ENCODE measurements at places on chromosomes 6 and 20. TPM values are rescaled to one million over a fixed set of nuclear protein-coding genes. Genes with fewer than 3 reads are reported as not detected.

HLA-DQA2 gene
- total RNA-seq: 1.3 TPM

TM9SF4 gene
- total RNA-seq: 61.0 TPM

BTNL2 gene
- total RNA-seq: not detected

SMPDL3A gene
- 13.5 TPM for total RNA-seq

KCNK17 gene
- total RNA-seq: 1.1 TPM

SLC16A10 gene
- 37.0 TPM for total RNA-seq

ENPP5 gene
- 14.6 TPM for total RNA-seq

HSPA1L gene
- 2.9 TPM for total RNA-seq

TPBG gene
- 32.2 TPM for total RNA-seq

UST gene
- total RNA-seq: 12.3 TPM

CALHM6 gene
- 4.2 TPM for total RNA-seq

KHDC1L gene
- not detected for total RNA-seq

All from metanephros (tissue), 2 donors.